Hematopoietic multipotent progenitor cell treated with erythropoietin and hydrocortisone succinate and interleukin-3 and kit ligand, for 15 days (in vitro differentiated cells): ENCODE measurements at places on chromosomes 3 and 15.

GRCh38 chr3:53224026-53224425 is 31.8 kb downstream of the TKT start:
- DNase-seq: no peak

DNA sequence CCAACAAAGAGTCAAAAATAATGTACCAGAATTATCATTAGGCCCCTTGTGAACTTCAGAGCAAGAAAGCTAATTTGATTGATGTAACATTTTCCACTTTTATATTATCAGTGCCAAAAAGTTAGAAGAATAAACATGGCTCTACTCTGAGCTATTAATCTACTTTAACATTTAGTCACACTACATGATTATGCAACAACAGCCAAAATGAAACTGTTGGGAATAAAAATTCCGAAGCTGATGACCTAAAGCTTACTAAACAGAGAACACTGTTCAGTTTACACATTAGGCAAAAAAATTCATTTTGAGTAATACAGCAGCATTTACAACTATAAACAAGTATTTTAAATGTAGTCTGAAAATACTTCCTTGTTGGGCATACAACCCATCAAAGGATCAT is 1134.1 kb downstream of the EPHA3 start:
- no peak for DNase-seq

- no peak for DNase-seq
Observed at GRCh38 chr3:15998911-15999310, 175.6 kb upstream of the GALNT15 start.

- DNase-seq: no peak
Observed at GRCh38 chr3:113948015-113948917, 453 bp downstream of the ZDHHC23 start.

GRCh38 chr3:8982509-8982908 is 19.2 kb upstream of the RAD18 start:
- no peak for DNase-seq

DNA sequence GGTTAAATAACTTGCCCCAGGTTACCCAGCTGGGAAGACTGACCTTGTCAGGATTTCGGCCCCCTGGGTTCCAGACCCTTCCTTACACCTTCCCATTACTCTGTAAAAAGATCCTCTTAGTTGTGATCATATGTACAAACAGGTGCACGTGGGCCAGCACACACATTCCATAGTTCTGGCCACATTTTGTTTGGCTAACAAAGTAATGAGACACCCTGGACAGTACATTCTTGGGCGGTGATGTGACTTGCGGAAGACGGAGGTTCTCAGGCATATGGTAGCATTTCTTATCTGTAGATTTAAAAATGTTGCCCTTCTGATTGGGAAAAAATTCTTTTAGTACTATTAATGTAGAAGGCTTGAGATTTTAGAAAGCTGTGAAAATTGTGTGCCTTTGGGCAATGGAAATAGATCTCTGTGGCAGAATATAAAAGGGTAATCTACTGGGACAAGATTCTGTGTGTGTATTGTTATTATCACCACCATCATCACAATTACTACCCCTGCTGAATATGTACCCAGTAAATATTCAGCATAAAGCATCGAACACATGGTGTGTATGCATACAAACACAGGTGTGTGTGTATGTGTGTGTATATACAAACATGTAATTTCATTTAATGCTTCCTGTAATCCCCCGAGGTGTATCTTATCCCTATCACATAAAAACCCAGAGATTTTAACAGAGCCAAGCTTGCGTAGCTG is 205.4 kb upstream of the UBE2E1 start:
- DNase-seq: no peak

DNA sequence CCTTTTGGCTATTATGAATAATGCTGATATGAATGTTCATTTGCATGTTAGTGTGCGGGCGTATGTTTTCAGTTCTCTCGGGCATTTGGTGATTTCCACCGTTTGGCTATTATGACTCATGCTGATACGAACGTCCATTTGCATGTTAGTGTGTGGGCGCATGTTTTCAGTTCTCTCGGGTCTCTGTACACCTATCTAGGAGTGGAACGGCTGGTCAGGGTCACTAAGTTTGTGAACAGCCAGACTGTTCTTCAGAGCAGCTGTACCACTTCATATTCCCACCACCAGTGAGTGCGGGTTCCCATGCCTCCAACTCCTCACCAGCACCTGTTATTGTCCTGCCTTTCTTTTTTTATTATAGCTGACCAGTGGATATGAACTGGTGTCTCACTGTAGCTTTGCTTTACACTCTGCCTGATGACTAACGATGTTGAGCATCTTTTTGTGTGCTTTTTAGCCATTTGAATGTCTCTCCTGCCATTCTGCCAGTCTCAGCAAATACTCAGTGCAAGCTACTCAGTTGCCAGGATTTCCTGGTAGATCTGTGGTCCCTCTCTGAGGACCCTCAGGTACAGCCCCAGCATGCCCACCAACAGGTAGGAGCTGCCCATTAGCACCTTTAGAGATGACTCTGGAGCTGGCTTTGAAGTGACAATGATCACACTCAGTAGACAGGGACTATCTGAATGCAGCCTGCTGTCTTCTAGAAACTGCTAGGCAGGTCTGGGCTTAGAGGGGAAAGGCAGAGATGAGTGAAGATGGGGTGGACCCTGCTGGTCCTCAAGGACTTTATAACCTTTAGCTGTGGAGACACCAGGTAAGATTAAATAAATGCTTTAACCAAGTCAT is 141.1 kb downstream of the XXYLT1 start:
- no peak for DNase-seq

- no peak for DNase-seq
Observed at GRCh38 chr3:173739726-173740125, 342.2 kb downstream of the NLGN1 start.

DNA sequence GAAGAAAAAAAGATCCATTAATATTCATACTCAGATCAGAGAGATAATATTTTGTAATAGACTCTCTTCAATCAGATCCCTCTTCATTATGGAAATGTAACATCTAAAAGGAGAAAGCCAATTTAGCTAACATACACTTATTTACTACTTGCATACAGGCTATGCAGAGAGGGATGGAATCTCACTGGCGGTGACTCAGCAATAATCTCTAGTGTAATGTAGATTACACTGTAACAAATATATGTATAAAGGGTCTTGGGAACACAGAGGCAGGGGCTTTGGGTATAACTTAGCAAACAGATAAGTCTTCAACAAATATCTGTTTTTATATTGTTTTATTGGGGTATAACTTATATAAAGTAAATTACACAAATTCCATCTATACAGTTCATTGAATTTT is 69.6 kb downstream of the CGNL1 start:
- DNase-seq: no peak

DNA sequence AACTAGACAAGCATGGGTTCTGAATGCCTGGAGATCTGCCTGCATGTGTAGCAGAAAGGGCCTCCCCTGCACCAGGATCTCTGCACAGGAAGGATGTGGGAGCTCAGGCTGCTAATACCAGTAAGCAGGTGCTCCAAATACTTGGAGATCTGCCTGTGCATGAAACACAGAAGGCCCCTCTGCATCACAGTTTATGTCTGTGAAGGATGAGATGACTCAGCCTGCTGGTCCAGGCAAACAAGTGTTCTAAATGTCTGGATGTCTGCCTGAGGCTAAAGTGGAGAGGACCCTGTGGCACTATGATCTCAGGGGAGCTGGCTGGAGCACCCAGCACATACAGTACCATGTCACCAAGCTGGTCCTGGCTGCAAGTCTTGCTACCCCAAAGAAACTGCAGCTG is 678.8 kb downstream of the MCTP2 start:
- no peak for DNase-seq

- DNase-seq: no peak
Observed at GRCh38 chr3:77171026-77171425, 131.1 kb downstream of the ROBO2 start.

DNA sequence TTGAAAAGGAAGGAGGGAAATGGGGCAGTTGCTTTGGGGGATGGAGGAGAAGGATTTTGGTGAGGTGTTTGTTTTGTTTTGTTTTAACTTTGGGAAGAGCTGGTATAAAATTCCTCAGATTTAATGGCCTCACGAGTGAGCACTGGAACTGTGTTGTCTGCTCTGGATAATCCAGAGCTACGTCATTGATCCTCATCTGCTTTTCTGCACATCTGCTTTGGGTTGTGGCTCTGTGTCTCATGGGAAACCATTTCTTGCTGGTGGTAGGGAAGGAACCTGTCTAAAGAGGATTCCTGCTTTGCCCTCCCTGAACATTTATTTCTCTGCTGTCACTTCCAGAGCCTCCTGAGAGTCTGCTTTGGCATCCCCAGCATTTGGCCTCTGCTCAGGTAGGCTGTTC is 3.1 kb downstream of the SNRK start:
- DNase-seq: no peak

DNA sequence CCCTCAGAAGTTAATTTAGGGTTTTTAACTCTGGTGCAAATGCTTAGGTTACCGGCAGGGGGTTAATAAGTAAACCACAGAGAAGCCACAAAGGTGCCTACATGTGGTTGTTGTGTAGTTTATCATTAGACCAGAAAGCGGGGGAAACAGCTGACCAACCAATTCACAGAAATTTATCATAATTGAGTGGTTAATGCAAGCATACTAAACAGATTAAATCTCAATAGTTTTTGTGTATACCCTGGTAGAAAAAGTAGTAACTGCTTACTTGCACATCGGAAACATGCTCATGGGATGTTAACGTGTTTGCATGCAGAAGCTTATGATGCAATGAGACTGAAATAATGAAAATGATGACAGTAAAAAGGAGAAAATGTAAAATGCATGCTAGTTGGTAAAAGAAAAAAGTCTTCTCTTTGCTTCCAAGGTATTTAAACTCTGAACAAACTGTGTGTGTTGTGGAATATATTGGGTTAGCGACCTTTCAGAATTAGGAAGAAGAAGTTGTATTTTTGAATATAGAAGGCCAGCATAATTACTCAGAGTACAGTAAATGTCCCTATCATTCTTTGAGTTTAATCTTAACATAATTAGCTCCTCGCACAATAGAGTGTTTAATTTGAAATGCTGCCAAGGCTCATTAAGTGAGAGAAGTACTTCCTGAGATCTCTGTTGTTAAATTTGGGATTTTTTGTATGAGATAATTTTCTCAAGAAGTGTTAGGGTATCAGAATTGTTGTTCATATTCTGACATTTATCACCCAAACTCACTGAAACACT is 316.2 kb downstream of the PTPRG start:
- no peak for DNase-seq

DNA sequence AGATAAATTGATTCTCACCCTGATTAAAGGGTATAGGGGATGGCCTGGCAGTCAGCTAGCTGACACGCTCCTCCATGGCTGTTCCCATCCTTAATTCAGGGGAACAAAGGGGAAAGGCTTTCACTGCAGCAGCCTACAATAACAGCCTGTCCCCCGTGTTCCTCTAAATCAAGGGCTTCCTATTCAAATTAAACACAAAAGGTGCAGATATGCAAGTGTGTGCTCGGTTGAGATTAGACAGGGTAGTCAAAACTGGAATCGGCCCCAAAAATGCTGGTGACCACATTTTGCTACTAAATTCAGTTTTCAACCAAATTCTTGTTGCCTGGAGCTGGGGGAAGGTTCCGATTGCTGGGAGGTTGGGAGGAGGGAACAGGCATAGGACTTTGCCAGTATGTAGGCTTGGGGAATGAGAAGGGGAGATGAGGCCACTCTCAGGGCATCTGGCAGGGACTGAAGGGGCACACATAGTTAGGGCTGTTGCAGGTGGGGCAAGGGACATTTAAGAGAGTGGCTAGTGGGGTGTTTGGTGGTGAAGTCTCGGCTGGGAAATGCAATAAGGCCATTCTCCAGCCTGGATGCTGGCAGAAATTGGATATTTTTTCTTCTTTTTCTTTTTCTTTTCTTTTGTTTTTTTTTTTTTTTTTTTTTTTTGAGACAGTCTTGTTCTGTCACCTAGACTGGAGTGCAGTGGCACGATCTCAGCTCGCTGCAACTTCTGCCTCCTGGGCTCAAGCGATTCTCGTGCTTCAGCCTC is 32.9 kb upstream of the CTSH start:
- DNase-seq: no peak

DNA sequence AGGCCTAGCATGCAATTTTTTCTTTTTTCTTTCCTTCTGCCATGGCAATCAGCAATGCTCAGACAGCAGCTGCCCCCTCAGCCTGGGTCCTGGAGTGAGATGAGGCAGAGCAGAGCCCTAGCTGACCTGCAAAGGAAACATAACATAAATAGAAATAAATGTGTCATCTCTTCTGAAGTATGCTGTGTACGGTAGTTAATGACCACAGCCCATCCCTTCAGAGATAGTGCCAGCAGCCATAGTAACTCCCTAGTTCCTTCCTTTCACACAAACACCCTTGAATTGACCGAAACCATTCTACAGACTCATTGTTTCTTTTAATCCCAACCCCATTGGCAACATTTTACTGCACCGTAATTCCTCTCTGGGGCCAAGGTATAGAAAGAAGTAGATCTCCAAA is 8.4 kb upstream of the CD47 start:
- peak; percentile 56 for DNase-seq

- DNase-seq: no peak
Observed at GRCh38 chr3:133274477-133274876, 125.4 kb upstream of the BFSP2 start.

- DNase-seq: no peak
Observed at GRCh38 chr3:27354161-27354560, 15.0 kb downstream of the NEK10 start.

GRCh38 chr3:57545636-57546268 is 1.6 kb upstream of the DNAH12 start:
- DNase-seq: no peak

DNA sequence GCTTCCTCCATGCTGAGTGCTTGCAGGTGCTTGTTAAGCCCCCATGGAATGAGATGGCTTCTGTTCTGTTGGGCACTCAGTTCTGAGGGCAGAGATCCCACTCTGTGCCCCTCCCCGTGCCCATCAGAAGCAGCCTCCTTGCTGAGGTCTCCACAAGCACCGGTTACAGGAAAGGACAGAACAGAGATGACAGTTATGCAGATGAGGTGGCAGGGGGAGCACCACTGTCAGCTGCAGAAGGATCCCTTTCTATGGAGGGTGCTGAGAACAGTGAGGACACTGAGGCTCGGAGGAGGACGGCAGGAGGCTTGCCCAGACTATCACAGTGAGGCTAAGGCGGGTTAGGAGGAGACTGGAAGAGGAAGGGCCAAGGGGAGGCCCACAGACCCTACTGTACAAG is 12.4 kb downstream of the CACNA2D2 start:
- DNase-seq: no peak

DNA sequence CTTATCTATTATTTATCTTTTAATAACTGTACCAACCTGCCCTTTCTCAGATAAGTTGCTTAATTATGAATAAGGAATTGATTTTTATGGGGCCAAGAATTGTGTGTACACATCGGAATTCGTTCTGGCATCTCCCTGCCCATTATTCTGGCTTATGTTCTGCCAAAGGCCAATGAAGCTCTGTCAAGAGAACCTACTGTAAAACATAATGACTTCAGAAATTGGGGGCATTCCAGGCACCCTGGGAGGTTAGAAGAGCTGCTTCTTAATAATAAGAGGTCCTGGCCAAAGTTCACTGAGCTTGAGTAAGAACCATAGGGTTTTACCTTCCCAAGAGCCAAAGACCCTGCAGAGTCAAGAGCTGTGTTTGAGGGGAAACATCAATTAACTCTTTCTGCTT is 261.7 kb downstream of the SLC9A9 start:
- no peak for DNase-seq
